ENCODE measurements at places on chromosomes 4 and X.

DNA sequence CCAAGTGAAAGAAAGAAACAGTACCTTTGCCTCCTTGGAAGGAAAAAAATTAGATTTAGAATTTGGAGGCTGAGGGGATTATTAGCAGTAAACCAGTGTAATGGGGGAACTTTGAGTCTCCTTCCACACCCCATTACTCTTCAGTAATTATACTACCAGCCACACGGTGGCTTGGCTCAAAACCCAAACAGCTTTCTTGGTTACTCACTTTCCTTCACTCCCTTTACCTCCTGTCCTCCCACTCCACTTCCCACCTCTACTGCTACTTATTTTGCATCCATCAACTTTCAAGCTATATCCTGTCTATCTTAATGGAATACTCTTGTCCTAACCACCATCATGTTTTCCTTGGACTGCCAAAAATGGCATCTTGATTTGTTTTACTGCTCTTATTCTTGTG is 310.6 kb upstream of the AADAT start:
- DNase-seq: no peak

DNA sequence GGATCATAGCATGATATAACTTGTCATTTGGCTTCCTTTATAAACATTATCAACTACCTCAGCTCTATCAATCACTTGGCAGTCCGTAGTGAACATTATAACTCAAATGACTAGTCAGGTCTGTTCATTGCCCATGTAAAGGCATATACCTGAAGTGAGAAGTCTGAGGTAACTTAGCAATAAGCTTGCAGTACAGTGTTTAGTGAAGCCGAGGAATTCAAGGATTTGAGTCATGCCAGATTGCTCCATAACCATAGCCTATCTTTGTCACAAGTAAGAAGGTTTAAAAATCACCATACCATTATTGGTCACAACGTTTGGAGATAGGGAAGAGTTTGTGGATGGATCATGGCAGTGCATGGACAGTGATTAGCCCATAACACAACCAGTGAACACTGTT is 41.6 kb downstream of the AR start:
- DNase-seq: no peak

GRCh38 chrX:72100824-72101351 is 30.8 kb downstream of the RTL5 start:
- DNase-seq: no peak

- no peak for DNase-seq
Observed at GRCh38 chr4:85780664-85781063, 305.7 kb downstream of the ARHGAP24 start.

DNA sequence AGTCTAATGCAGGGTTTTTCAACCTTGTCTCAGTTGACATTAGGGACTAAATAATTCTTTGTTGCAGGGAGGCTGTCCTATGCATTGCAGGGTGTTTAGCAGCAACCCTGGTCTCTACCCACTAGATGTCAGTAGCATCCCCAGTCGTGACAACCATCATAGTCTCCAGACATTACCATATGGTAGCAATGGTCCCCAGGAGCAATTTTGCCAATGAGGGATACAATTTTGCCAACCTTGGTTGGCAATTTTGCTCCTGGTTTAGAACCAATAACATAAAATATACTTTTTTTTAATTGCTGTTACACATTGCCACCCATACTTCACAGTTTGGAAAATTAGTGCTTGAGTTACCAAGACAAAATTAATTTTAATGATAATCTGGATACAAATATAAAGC is 6.0 kb downstream of the EREG start:
- peak; percentile 24 for DNase-seq

- no peak for DNase-seq
Observed at GRCh38 chr4:82905205-82905604, 4.7 kb downstream of the THAP9 start.

DNA sequence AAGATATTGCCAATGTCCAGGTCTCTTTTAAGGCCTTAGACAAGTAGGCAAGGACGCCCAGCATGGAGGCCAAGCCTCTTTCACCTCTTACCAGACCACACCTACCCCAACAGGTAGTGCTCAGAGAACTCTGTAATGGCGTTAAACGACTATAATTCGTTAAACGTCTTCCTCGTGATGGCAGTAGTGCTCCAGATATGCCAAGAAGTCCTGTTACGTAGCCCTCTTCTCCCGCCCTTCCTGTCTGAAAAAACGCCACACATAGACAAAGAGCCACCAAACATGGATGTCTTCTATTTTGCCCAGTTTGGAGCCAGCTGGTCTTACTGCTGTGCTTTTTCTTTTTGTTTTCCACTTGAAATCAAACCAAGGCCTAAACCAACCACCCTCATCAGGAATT is 190.7 kb downstream of the OR13H1 start:
- DNase-seq: no peak

- no peak for DNase-seq
Observed at GRCh38 chr4:101938836-101939235, 148.3 kb downstream of the BANK1 start.

DNA sequence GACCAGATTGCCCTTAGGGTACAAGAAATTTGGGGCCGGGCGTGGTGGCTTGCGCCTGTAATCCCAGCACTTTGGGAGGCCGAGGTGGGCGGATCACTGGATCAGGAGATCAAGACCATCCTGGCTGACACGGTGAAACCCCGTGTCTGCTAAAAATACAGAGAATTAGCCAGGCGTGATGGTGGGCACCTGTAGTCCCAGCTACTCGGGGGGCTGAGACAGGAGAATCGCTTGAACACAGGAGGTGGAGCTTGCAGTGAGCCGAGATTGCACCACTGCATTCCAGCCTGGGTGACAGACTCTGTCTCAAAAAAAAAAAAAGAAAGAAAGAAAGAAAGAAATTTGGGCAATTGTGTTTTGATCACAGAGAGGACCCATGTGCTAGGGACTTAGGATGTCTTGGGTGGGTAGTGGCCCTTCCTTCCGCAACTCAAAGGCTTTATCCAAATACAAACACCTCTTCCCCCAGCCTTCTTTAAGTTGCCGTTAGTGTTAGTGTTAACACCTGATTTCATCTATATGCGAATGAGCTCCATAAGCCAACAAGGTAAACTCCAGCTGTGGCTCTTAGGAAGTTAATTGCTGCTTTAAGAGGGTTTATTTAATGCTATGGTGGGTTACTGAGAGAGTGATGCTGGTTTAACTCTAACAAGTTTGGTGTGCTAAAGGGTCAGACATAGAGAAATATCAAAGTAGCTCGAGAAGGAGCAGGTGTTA is 8.6 kb upstream of the CCDC110 start:
- no peak for DNase-seq

GRCh38 chr4:145796346-145796745 is 116.4 kb downstream of the C4orf51 start:
- no peak for DNase-seq

DNA sequence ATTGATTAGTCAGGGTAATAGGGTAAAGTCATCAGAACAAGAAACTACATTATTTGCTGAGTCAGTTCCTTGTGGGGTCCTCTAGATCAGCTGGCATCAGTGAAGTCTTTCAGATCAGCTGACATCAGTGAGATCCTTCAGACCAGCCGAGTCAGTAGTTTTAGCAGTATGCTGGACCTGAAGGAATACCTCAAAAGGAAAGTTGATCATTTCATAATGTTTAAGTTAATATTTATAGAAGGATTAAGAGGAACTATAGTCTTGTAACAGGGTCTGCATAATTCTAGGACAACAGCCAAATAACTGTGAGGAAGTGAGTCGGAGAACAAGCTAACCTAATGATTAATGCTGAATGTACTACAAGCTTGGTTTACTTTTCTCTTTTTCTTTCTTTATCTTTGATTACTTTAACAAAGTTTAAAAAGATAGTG is 958 bp upstream of the UGT2B7 start:
- peak; percentile 53 for DNase-seq

GRCh38 chrX:120377715-120378114 is 15.8 kb downstream of the ATP1B4 start:
- no peak for DNase-seq

GRCh38 chr4:53804719-53805118 is 213.4 kb upstream of the LNX1 start:
- no peak for DNase-seq

GRCh38 chrX:136963973-136964372 is 69.8 kb downstream of the GPR101 start:
- no peak for DNase-seq

- peak; percentile 50 for DNase-seq
Observed at GRCh38 chrX:30875957-30876356, 13.1 kb downstream of the TAB3 start.

GRCh38 chr4:48162162-48162561 is 28.1 kb upstream of the TXK start:
- peak; percentile 40 for DNase-seq

GRCh38 chrX:148133105-148133725 is 152.1 kb downstream of the FMR1NB start:
- no peak for DNase-seq

- DNase-seq: no peak
Observed at GRCh38 chr4:118846979-118847378, 11.1 kb upstream of the SEC24D start.

DNA sequence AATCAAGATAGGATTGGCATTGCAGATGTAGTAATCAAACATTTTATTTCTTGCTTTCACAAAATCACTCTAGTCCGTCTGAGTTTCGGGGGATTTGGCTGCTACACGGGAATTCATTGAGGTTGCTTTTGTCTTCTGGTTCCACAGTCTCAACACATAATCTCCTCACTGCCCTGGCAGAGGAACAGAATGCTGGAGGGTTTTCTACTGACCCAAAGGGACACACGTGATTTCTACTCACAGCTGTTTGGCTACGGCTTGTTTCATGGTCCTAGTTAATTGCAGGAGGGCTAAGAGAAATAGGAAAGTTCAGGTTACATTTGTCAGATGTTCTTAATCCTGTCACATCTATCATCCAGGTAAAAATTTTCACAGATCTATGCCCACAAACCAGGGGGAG is 1811.6 kb downstream of the ARAP2 start:
- DNase-seq: no peak

DNA sequence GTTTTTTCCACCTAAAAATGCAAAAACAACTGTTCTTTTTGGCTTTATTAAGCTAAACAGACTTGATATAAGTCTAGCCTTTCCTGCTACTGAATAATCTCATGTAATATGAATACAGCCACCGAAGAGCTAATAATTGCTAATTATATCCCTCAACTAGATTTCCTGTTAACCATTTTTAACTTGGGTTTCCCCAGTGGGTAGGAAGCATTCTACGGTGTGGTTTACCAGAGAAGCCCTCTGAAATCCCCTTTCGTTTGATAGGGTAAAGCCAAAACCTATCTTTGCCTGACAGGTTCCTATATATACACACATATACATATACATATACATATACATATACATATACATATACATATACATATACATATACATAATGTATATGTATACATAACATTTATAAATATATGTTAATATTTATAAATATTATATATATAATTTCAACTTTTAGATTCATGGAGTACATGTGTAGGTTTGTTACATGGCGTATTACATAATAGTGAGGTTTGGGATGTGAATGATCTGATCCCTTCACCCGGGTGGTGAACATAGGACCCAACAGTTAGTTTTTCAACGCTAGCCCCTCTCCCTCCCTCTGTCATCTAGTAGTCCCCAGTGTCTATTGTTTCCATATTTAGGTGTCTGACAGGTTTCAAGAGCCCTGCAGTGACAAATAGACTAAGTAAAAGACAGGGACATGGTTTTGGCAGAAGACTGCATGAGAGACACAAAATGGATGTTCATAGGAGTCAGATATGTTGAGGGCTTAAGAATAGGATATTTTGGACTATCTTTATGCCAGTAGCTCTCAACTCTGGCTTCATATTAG is 62.4 kb downstream of the ATXN3L start:
- no peak for DNase-seq

DNA sequence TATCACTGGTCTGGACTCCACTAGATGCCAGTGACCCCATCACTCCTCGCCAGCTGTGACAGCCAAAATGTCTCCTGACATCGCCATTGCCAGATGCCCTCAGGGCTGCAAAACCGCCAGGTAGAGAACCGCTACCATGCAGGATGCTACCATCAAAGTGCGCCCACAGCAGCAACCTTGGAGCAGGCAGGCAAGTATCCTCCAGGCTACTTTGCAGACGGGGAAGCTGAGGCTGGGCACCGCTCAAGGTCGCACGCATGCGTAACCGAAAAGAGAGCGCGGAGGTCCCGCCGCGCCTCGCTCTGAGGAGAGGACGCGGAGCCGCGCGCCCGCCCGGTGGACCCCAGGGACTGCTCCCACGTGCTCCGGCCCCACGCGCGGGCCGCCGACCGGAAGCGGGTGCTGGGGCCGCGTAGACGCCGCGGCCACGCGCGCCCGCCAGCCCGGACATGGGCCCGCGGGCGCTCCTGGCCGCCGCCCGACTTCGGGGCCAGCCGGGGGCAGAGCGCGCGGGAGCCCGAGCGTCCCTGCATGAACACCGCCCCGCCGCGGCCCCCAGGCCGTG is at the start of gene STS:
Gene STS (plus strand): TSS at position 300 of the 565 bp plus-strand sequence. CDS start 105,488 bp downstream, outside the sequence.
- DNase-seq: no peak
